ENCODE measurements at places on chromosomes 5 and 9.

DNA sequence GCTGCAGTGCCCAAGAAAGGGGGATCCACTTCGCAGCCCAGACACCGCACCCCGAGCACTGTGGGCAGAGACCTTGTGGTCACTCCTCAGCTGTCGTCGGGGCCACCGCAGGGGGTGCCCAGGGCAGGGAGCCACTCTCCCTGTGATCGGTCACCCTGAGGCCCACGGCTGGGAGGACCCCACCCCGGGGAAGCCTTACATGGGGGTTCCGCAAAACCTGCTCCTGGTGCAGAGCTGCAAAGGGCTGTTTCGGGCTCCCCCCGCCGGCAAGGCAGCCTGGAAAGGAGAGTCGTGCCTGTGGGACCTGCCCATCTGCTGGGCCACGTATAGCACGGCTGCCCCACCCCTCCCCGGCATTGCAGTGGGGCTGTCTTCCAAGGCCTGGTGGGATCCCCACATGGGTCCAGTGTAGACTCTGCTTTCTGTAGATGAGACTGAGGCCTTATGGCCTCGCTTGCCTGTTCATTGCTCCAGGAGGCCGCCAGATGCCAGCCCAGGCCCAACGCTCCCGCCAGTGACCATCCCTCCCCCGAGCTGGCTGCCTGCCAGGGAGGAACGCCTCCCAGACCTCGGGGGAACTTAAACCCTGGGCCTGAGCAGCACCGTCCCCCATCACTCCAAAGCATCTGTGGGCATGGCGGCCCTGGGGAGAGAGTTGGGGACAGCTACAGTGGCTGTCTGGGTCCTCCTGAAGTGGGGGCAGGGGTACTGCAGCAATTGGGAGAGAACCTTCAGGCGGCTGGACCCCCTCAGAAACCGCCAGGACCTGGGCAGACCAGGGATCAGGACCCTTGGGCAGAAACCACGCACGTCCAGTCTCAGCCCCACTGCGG is 1.6 kb upstream of the DNLZ start:
- no peak for DNase-seq

DNA sequence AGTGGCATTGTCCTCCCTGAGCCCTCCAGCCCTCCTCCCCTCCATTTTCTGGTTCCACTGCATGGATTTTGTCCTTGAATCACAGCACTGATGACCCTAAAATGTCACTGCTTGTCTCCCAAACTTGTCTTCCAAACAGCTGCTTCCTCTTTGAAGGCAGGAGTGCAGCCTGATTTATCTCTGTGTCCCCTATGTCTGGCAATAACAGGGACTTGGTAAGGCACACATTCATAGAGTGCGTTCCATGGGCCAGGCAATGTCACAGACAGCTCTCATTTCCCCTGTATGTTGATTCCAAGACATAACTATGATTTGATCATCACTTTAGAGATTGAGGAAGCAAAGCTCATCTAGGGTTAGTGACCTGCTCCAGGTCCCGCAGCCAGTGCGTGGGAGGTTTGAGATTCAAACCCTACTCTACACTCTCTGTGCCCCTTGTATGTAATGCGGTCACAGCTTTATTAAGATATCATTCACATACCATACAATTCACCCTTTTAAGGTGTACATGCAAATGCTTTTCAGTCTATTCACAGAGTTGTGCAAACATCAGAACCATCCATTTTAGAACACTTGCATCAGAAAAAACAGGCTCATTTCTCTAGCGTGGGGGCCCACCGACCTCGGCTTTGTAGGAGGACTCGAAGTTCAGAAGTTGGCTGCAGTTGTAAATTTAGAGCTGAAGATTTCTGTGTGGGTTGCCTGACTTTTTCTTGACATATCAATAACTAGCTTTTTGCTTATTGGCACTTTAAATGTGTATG is 28.4 kb upstream of the BOD1 start:
- no peak for DNase-seq

DNA sequence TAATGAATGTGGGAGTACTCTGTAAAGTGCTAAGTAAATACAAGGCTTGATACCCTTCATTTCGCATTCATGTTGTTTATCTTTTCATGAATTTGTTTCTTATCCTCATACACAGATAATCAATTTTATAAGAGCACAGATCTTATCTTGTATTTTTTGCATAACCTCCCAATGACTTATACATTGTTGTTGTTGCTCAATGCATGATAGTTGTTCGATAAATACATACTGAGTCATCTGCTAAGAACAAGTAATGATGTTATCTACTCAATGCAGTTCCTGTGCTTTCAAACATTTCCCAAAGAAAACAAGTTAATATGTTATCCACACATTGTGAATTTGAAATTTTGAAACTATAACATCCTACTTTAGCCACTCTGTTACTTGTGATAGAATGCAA is 60.7 kb downstream of the TAF11L14 start:
- no peak for DNase-seq

DNA sequence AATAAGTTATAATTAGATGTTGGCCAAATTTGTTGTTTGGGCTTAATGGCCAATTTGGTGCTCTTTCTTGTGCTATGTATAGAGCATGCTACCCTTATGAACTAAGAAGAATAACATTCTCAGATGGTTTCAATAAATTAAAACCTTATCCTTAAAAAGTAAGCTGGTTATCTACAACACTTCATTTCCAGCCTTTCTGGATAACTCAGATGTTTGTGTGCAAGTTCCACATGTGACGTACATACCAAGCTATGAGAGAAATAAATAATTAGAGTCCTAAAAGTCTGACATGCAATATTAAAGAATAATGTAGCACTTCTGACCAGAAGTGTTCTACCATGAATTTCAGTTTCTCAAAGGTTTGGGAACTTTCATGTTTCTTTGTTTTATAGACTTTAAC is 11.7 kb downstream of the MTREX start:
- DNase-seq: no peak

- no peak for DNase-seq
Observed at GRCh38 chr9:37555786-37556185, 20.4 kb downstream of the FBXO10 start.

GRCh38 chr5:2492476-2492875 is 259.0 kb downstream of the IRX2 start:
- DNase-seq: no peak

- no peak for DNase-seq
Observed at GRCh38 chr5:58775701-58776262, 192.9 kb downstream of the RAB3C start.

DNA sequence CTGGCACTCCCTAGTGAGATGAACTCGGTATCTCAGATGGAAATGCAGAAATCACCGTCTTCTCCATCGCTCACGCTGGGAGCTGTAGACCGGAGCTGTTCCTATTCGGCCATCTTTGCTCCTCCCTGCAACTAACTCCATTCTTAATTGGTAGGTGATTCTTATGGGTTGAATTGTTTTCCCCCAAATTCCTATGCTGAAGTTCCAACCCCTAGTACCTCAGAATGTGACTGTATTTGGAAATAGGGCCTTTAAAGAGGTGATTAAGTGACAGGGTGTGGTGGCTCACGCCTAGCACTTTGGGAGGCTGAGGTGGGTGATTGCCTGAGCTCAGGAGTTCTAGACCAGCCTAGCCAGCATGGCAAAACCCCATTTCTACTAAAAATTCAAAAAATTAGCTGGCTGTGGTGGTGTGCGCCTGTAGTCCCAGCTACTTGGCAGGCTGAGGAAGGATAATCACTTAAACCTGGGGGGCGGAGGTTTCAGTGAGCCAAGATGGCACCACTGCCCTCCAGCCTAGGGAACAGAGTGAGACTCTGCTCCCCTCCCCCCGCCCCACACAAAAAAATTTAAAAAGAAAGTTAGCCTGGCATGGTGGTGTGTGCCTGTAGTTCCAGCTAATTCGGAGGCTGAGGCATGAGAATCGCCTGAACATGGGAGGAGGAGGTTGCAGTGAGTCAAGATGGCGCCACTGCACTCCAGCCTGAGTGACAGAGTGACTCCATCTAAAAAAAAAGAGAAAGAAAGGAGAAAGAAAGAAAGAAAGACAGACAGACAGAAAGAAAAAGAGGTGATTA is 25.2 kb upstream of the FOCAD start:
- peak; percentile 56 for DNase-seq

- DNase-seq: no peak
Observed at GRCh38 chr9:136531904-136532798, 13.7 kb downstream of the NOTCH1 start.

DNA sequence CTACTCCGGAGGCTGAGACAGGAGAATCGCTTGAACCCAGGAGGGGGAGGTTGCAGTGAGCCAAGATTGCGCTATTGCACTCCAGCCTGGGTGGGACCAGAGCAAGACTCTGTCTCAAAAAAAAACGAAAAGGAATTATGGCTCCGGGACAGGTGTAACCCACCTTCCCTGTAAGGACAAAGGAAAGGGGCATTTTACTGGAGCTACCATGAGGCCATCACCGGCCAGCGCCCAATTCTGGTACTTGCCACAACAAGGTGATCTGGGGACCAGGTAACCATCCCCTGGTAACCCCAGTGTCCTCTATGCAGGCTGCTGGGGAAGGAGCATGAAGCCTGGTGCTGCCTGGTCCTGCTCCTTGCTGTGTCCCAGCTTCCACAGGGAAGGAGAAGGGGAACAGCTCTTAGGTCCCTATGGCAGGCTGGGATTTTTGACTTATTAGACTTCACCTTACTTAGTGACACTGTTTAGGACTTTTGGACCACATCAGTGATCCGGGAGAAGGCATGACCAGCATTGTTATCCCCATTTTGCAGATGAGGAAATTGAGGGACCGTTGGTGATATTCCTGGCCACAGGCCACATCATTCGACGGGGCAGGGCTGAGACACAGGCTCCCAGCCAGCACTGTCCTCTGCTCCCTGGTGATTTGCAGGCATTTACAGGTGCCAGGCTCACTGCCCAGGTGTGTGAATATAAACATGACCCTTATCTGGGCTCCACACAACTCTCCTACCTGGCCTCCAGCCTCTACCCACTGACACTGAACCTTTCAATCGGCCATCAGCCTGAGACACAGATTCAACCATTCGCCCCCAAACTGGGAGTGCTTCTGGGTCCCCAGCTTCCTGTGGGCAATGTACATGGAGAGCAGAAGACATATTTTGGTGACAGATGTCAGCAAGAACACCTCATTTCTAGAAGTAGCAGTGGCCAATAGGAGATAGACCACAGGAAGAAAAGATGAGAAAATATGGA is 26.5 kb upstream of the ABO start:
- no peak for DNase-seq

DNA sequence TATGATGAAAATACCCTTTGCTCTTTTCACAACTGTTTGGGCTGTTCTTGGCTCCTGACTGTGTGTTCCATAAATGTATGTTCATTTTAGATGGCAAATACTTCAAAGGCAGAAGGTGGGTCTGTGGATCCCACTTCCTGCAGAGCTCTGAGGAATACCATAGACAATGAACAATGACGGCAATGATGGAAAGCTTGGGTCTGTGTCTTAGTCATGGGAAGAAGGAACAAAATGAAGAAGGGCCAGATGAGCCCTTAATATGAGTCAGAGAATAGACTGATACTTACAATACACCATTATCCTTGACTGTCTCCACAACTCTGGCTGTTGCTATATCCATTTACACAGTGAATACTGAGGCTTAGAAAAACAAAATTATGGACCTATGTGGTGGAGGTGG is 126.0 kb downstream of the SLIT3 start:
- no peak for DNase-seq

DNA sequence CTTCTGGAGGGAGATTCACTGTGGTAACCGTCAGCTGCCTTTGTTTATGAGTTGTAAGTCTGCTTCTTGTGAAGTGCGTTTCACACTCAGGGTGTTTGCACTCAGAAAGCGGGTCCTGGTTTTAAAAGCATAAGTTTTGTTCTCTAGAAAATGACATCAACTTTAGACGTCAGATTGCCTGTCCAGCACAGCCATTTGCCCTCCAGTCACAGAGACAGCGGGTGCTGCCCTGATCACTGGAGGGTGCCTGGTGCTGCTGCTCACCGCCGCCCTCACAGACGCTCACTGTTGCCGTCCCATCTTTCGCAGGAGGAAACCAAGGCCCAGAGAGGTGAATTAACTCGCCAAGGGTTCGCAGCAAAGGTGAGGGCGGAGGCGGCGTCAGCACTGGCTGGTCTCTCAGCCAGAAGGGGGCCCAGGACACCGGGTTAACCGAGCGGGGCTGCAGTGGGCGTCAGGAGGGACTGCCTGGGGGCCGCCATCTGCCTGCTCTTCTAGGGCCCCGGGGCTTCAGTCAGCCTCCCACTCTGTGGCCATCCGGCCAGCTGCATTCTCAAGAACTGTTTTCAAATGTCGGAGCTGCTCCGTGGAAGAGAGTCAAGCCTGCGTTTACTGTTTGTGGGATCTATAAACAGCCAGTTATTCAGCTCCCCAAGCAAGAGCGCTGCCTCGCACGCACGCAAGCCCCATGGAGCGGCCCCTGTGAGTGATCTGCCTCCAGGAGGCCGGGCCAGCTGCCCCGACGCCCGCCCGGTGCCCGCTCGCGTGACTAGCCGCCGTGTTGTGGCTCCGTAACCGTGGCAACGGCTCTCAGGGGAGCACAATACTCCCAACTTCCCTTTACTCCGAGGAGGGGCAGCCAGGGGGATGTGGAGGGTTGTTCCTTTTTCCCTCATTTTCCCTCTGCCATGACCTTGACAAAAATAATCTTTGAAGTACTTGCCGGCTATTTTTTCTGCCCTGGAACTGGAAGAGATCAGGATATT is 43.4 kb upstream of the EXOC3 start:
- DNase-seq: peak; percentile 88

GRCh38 chr5:169970339-169970738 is 10.0 kb downstream of the INSYN2B start:
- DNase-seq: no peak

Measured in GM23338 (cell line).